Vagina (tissue), 2 donors: ENCODE measurements at places on chromosomes 4 and X.
A peak's percentile ranks its signal among the peaks of the same experiment; 100 is the strongest.

DNA sequence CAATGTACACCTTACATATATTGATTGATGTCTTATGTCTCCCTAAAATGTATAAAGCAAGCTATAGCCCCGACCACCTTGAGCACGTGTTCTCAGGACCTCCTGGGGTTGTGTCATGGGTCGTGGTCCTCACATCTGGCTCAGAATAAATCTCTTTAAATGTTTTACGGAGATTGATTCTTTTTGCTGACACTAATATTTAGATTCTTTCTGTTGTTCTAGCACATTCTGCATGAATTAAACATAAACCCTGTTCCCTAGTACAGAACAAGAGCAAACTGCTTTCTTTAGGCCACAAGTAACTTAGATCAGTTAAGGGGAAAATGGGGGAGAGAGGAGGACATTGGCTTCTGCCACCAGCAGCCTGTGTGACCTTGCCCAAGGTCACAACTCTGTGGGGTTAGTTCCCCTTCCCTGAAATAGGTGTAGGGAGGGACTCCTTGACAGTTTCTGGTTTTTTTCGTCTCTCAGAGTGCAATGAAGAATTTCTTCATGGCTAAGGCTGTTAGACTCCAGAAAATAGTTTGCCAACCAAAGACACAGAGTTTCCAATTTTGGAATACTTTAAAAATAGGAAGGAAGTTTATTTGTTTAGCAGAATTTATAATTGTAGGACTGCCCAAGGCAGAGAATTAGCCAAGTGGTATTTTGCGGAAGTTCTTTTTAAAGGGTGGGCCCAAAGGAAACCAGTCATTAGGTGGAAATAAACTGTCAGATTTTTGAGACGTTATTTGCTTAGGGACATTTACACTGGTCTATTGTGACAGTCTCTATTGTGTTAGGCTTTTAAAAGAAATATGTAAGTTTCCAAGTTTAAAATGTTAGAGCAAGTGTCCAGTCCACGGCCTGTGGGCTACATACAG, 29.4 kb downstream of the PTTG2 start:
- H3K36me3 ChIP-seq: no peaks in the 10 kb centered on the region
- peaks cover 38% of the 10 kb centered on the region for H3K4me1 ChIP-seq
- H3K4me3 ChIP-seq: no peak overlapping the region
- no peak for DNase-seq

DNA sequence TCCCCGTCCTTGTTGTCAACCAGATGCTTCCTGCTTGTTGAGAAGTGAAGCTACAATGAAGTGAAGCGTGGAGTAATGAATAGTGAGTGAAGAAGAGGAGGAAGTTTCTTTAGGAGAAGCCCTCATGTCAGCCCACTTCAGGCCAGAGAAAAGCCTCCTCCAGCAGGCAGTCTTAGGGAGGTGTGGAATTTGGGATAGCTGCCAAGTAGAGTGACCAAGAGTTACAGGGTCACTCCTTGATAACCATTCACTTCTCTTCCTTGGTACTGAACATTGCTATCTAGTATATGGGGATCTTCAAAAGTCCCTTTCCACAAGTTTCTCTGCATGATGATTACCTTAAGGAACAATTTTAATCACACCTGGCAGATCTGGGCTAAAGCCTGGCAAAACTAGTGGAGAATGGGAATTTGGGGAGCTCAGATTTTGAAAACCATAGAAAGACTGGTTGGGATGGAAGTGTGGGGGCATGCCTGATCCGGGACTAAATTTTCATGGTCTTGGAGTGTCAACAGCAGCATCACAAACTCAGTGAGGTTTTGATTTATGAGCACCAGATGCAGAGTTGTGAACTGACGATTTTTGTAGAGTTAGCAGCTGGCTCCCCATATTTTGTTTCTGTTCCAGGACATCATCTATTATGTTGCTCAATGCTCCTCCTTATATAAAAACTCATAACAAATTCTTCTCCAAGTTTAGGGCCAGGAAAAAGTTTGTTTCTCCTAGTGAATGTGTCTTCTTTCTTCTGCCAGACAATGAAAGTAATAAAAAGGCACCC, 53.1 kb downstream of the IGSF1 start:
- no peaks in the 10 kb centered on the region for H3K36me3 ChIP-seq
- no peak overlapping the region for H3K4me3 ChIP-seq
- no peak overlapping the region for H3K27ac ChIP-seq

- no peak for DNase-seq
- H3K4me3 ChIP-seq: no peak overlapping the region
- H3K27me3 ChIP-seq: no peaks in the 10 kb centered on the region
- H3K4me1 ChIP-seq: no peaks in the 10 kb centered on the region
- no peak overlapping the region for H3K27ac ChIP-seq
These were observed 48.5 kb downstream of the SLC9A7 start for GRCh38 chrX:46710425-46710824.

GRCh38 chrX:136250191-136251040, 784 bp downstream of the MAP7D3 start:
- peaks cover 13% of the 10 kb centered on the region for H3K4me1 ChIP-seq
- no peak for DNase-seq
- H3K4me3 ChIP-seq: peak overlapping the region; percentile 64
- peak overlapping the region; percentile 69 for H3K27ac ChIP-seq

DNA sequence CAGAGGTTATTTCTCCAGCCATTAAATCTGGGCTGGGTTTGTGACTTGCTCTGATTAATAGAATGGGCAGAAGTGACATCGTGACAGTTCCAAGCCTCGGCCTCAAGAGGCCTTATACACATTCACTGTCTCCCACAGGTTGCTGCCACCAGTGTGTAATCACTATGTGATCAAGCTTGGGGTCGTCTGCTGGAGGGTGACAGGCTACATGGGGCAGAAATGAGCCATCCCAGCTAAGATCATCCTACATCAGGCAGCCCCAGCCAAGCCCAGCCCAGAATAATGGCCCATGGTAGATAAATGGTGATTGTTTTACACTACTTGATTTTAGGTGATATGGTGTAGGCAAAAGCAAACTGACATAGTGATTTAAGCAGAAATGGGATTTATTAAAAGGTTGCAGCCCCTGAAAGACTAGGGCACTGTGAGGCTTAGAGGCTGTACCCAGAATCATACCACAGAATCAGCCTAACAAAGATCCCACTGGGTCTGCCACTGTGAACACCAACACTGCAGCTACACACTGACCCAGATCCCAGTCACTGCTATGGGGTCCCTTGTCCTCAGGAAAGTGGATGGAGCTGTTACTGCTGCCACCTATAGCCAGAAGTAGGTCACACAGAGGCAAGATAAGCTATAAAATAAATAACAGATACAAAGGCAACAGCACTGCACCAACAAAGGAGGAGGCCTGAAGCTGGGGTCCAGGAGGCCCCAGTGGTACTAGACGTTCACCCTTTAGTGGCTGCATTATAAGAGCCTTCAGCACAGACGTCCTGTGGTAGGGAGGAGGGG, 159.6 kb upstream of the RBPJ start:
- no peak overlapping the region for H3K27ac ChIP-seq
- no peak for DNase-seq
- no peaks in the 10 kb centered on the region for H3K36me3 ChIP-seq
- H3K4me3 ChIP-seq: no peak overlapping the region

GRCh38 chr4:38316045-38316444, 348.0 kb upstream of the KLF3 start:
- DNase-seq: no peak
- H3K36me3 ChIP-seq: no peaks in the 10 kb centered on the region
- peaks cover 42% of the 10 kb centered on the region for H3K4me1 ChIP-seq
- no peak overlapping the region for H3K27ac ChIP-seq
